ENCODE measurements at places on chromosomes 1 and 21.

GRCh38 chr1:24551960-24552571 is 3.8 kb upstream of the NCMAP start:
- H3K4me3 ChIP-seq, result no peak overlapping the region
- H3K27ac ChIP-seq, result no peak overlapping the region
- peak; percentile 55 for DNase-seq
- H3K36me3 ChIP-seq, result no peaks in the 10 kb centered on the region
- H3K27me3 ChIP-seq, result peaks cover 2% of the 10 kb centered on the region

GRCh38 chr1:224623743-224624333 is 7.7 kb downstream of the CNIH3 start:
- H3K4me3 ChIP-seq, result no peak overlapping the region
- no peaks in the 10 kb centered on the region for H3K4me1 ChIP-seq
- DNase-seq, result peak; percentile 73
- H3K27me3 ChIP-seq, result no peaks in the 10 kb centered on the region

GRCh38 chr1:228735871-228736586 is 750 bp downstream of the RHOU start:
- H3K36me3 ChIP-seq, result no peaks in the 10 kb centered on the region
- no peak overlapping the region for H3K27ac ChIP-seq
- no peaks in the 10 kb centered on the region for H3K4me1 ChIP-seq
- H3K4me3 ChIP-seq, result peak overlapping the region; percentile 36

GRCh38 chr1:78490861-78491450 is at the start of gene PTGFR:
PTGFR (plus strand) TSS chr1:78490974; CDS start chr1:78492744, 1,770 bp downstream.
- H3K4me3 ChIP-seq, result peak within 1 kb of the TSS; percentile 32
- no peak within 1 kb of the TSS for H3K27ac ChIP-seq
- H3K36me3 ChIP-seq, result no peaks in the 10 kb centered on the region
- H3K4me1 ChIP-seq, result no peaks in the 10 kb centered on the region
- H3K27me3 ChIP-seq, result peaks cover 4% of the 10 kb centered on the region

GRCh38 chr1:58978096-58978495 is 194.2 kb upstream of the JUN start:
- H3K4me1 ChIP-seq, result peaks cover 6% of the 10 kb centered on the region
- no peak overlapping the region for H3K4me3 ChIP-seq
- no peak for DNase-seq
- H3K36me3 ChIP-seq, result no peaks in the 10 kb centered on the region
- no peak overlapping the region for H3K27ac ChIP-seq

DNA sequence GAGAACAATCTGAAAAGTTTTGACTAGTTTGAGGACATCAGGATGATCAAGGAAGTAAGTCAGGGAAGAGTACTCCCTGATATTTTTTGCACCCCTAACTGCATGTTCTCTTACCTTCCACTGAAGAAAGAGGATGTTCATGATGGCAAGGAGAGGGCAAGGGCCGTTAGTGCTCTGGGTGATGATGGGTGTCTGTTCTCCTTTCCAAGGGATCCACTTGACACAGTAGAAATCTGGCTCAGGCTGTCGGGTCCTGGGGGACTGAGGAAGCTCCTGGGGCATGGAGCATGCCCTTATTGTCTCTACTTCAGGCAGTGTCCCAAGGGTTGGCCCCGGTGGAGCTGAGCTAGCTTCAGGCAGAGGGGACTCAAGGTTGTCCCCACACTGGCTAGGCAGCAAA is 4.7 kb downstream of the MINDY1 start:
- no peak for DNase-seq
- H3K4me3 ChIP-seq, result no peak overlapping the region
- no peaks in the 10 kb centered on the region for H3K36me3 ChIP-seq
- peaks cover 7% of the 10 kb centered on the region for H3K4me1 ChIP-seq
- H3K27ac ChIP-seq, result no peak overlapping the region
- H3K27me3 ChIP-seq, result no peaks in the 10 kb centered on the region

DNA sequence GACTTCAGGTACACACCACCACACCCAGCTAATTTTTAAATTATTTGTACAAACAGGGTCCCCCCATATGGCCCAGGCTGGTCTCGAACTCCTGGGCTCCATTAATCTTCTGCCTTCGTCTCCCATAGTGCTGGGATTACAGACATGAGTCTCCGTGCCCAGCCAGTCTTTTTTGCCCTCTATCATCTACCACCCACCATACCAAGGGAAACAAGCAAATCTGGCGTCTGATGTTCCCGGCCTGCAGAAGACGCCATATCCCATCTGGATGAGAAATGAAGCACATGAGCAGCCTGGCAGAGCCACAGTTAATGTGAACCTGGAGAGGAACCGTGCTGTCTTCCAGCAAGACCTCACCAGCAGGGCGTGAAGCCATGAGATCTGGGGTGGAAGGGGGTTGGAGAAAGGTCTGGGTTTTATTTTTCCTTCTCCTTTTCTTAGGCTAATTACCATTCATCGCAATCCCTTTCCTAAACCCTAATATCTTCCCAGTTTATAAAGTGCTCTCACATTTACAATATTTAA is 1.8 kb upstream of the PRELP start:
- no peak overlapping the region for H3K4me3 ChIP-seq
- DNase-seq, result no peak
- H3K27me3 ChIP-seq, result no peaks in the 10 kb centered on the region
- H3K27ac ChIP-seq, result no peak overlapping the region
- peaks cover 4% of the 10 kb centered on the region for H3K4me1 ChIP-seq

GRCh38 chr1:7458946-7459345 is 312.1 kb upstream of the VAMP3 start:
- H3K4me3 ChIP-seq, result no peak overlapping the region
- H3K36me3 ChIP-seq, result no peaks in the 10 kb centered on the region
- H3K4me1 ChIP-seq, result peaks cover 4% of the 10 kb centered on the region
- H3K27ac ChIP-seq, result no peak overlapping the region
- H3K27me3 ChIP-seq, result no peaks in the 10 kb centered on the region

- H3K4me3 ChIP-seq, result peak overlapping the region; percentile 66
- H3K36me3 ChIP-seq, result no peaks in the 10 kb centered on the region
- no peaks in the 10 kb centered on the region for H3K27me3 ChIP-seq
These were observed 1.1 kb upstream of the PSMG1 start for GRCh38 chr21:39184050-39184980.

- no peaks in the 10 kb centered on the region for H3K36me3 ChIP-seq
- H3K4me3 ChIP-seq, result no peak overlapping the region
- no peak overlapping the region for H3K27ac ChIP-seq
- no peaks in the 10 kb centered on the region for H3K4me1 ChIP-seq
- DNase-seq, result peak; percentile 90
These were observed 160.8 kb downstream of the ZSCAN20 start for GRCh38 chr1:33633019-33633801.

- H3K4me1 ChIP-seq, result no peaks in the 10 kb centered on the region
- no peaks in the 10 kb centered on the region for H3K27me3 ChIP-seq
- H3K4me3 ChIP-seq, result no peak overlapping the region
- no peaks in the 10 kb centered on the region for H3K36me3 ChIP-seq
- H3K27ac ChIP-seq, result no peak overlapping the region
These were observed 36.7 kb downstream of the FH start for GRCh38 chr1:241482761-241483250.

GRCh38 chr1:97599447-97599846 is 321.4 kb downstream of the DPYD start:
- no peaks in the 10 kb centered on the region for H3K27me3 ChIP-seq
- no peak overlapping the region for H3K27ac ChIP-seq
- peak; percentile 10 for DNase-seq
- no peaks in the 10 kb centered on the region for H3K36me3 ChIP-seq

- no peak overlapping the region for H3K4me3 ChIP-seq
- H3K36me3 ChIP-seq, result no peaks in the 10 kb centered on the region
- no peaks in the 10 kb centered on the region for H3K27me3 ChIP-seq
- DNase-seq, result no peak
- no peaks in the 10 kb centered on the region for H3K4me1 ChIP-seq
These were observed 11.9 kb upstream of the GPX7 start for GRCh38 chr1:52590266-52590665.

DNA sequence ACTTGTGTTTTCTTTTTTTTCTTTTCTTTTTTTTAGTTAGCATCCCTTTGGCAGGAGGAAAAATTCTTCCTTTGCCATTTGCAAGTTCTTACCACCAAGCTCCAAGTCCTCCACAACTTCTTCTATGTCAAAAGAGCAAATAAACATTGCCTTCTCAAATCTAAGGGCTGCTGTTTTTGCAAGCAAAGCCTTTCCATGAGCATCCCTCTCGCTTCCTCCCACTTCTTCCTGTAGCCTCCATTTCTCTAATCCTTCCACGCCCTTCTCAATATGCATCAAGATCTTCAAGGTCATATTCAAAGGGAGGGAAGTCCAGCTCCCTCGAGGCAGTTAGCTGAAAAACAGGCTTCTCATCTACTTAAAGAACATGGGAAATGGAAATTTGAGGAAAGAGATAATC is 147.1 kb downstream of the ADSS2 start:
- no peaks in the 10 kb centered on the region for H3K27me3 ChIP-seq
- no peaks in the 10 kb centered on the region for H3K36me3 ChIP-seq
- H3K4me3 ChIP-seq, result no peak overlapping the region
- H3K27ac ChIP-seq, result no peak overlapping the region

DNA sequence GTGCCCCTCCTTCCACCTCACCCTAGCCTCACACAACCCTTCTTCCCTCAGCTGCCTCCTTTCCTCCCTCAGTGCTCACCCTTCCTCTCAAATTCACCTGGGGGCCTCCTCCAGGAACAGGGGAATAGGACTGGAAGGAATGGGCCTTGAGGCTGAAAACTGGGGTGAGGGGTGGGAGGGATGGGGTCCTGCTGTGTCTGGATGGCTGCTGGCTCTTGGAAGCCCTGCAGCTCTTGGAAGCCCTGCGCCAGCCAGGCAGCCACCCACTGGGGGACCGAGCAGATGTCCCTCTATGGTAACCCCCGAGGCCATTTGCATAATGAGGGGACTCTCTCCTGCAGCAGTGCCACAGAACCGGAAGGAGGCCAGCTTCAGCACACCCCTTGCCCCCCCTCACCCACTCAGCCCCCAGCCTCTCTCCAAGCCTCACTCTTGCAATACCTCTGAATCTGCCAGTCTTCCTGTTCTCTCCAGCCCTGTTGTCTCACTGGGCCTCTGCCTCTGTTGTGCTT is 85.2 kb downstream of the KIRREL1 start:
- H3K36me3 ChIP-seq, result no peaks in the 10 kb centered on the region
- H3K27ac ChIP-seq, result peak overlapping the region; percentile 7
- peaks cover 8% of the 10 kb centered on the region for H3K4me1 ChIP-seq
- DNase-seq, result peak; percentile 53

DNA sequence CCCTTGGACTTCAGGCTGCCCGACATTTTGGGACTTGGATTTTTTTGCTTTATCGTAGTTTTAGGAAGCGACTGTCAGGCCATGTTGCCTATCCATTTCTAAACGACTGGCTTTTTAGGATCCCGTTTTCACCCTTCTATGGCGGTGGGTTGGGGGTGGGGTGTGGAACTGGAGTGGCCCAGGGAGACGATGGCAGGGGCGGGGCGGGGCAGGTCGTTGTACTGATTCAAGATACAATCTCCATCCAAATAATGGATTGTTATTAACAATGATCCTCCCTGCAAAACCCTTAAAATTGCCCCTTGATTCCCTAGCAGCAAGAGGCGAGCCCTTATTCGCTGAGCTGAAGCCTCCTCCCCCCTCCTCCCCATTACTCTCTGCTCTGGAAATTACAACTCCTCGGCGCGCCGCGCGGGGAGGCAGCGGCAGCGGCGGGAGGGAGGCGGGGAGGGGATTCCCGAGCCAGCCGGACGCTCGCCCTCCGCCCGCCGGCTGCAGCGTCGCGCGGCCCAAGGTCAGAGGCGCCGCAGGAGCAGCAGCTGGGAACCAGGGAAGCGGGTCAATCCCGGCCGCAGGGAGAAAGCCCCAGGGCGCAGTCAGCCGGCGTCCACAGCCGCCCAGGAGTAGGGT is at the start of gene TRIM67:
TRIM67 (plus strand) TSS at position 392 of the 630 bp plus-strand sequence. CDS start 912 bp downstream, outside the sequence.
- peak; percentile 60 for DNase-seq
- H3K4me3 ChIP-seq, result no peak within 1 kb of the TSS
- H3K27ac ChIP-seq, result no peak within 1 kb of the TSS
- no peaks in the 10 kb centered on the region for H3K36me3 ChIP-seq

- no peaks in the 10 kb centered on the region for H3K27me3 ChIP-seq
- no peaks in the 10 kb centered on the region for H3K4me1 ChIP-seq
These were observed 131.6 kb downstream of the TGFBR3 start for GRCh38 chr1:91754348-91754747.

GRCh38 chr1:109396871-109397580 is 692 bp downstream of the SORT1 start:
- peaks cover under 1% of the 10 kb centered on the region for H3K36me3 ChIP-seq
- peak; percentile 19 for DNase-seq
- no peaks in the 10 kb centered on the region for H3K27me3 ChIP-seq

DNA sequence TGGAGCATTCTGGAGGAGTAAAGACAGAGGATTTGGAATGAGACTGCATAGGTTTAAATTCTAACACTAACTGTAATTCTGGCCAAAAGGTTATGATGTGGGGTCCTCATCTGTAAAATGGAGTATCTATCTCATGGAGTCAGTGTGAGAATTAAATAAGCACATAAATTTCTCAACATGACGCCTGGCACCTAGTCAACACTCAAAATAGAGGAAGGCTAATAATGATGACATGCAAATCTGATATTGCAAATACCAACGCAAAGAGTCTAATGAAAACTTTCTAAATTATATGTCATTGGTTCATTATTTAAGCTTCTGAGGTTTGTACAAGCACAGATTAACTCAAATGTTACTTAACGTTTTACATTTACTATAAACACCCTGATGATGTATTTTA is 29.6 kb downstream of the APP start:
- peaks cover 1% of the 10 kb centered on the region for H3K36me3 ChIP-seq
- DNase-seq, result no peak
- no peak overlapping the region for H3K4me3 ChIP-seq
- no peaks in the 10 kb centered on the region for H3K27me3 ChIP-seq
- no peak overlapping the region for H3K27ac ChIP-seq

DNA sequence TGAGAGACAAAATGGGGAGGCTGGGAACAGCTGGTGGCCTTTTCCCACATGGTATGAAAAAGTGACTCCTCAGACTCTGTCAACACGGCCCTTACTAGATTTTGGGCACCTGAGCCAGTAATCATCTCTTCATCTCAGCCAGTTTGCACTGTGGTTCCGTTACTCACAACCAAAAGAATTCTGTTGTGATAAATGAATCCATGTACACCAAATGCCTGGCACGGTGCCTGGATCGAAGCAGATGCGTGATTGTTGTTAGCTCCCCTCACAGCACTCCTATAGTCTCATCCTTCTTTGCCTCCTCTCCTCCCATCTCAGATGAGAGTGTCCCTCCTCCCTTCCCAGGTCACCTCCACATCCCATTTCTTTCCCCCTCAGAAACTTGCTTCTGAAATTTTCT is 57.9 kb upstream of the GJB5 start:
- no peak overlapping the region for H3K27ac ChIP-seq
- H3K4me1 ChIP-seq, result no peaks in the 10 kb centered on the region
- no peak for DNase-seq
- no peak overlapping the region for H3K4me3 ChIP-seq
- no peaks in the 10 kb centered on the region for H3K36me3 ChIP-seq

GRCh38 chr1:180953291-180954004 is 40.8 kb downstream of the KIAA1614 start:
- no peaks in the 10 kb centered on the region for H3K4me1 ChIP-seq
- H3K4me3 ChIP-seq, result no peak overlapping the region
- no peak overlapping the region for H3K27ac ChIP-seq
- no peaks in the 10 kb centered on the region for H3K36me3 ChIP-seq
- no peak for DNase-seq

GRCh38 chr1:29410476-29410875 is 174.2 kb downstream of the PTPRU start:
- no peak overlapping the region for H3K4me3 ChIP-seq
- H3K27ac ChIP-seq, result no peak overlapping the region
- DNase-seq, result no peak
- H3K27me3 ChIP-seq, result no peaks in the 10 kb centered on the region

GRCh38 chr1:31669786-31670592 is 25.3 kb upstream of the PEF1 start:
- H3K4me3 ChIP-seq, result no peak overlapping the region
- no peaks in the 10 kb centered on the region for H3K36me3 ChIP-seq
- peak; percentile 56 for DNase-seq
- H3K27ac ChIP-seq, result no peak overlapping the region

GRCh38 chr21:33402001-33402979 is 923 bp upstream of the IFNGR2 start:
- no peak overlapping the region for H3K4me3 ChIP-seq
- no peaks in the 10 kb centered on the region for H3K27me3 ChIP-seq
- peak; percentile 82 for DNase-seq
- peak overlapping the region; percentile 51 for H3K27ac ChIP-seq
